ENCODE measurements at places on chromosomes 5 and 9.
A peak's percentile ranks its signal among the peaks of the same experiment; 100 is the strongest.

DNA sequence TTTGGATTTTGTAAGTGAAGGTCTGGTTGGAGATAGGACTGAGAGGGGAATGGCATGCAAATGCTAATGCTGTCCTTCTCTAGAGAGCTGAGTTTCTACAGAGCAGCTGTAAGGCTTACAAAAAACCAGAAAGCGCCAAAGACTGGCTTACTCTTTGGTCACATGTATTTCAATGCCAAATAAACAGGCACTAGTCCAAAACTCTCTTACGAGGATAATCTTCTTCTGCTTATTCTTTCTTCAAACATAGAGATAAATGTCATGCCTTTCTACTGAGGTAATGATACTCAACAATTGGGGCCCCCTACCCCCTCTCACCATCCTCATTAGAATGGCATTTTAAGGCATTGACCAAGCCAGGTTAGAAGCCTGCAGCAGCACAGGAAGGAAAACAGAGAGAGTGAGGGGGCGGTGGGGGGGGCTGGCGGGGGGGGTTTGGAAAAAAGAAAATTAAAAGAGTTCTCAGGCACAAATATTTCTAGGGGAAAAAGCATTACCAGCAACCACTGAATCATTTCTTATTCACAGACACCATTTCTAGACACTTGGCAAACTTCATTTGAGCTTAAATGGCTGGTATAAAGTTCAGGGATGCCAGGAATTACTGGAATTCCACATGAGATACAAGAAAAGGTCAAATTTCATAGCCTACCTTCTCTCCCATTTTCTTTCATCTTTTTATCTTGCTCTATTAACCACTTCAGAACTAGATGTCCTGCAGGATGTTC, 34.0 kb downstream of the PUM3 start:
- DNase-seq: no peak

- no peak for DNase-seq
Measured at GRCh38 chr5:117667105-117667504, 1092.5 kb upstream of the SEMA6A start.

- DNase-seq: no peak
Measured at GRCh38 chr5:41935544-41935943, 10.5 kb downstream of the FBXO4 start.

- no peak for DNase-seq
Measured at GRCh38 chr5:72440207-72440638, 67.0 kb downstream of the ZNF366 start.

- DNase-seq: no peak
Measured at GRCh38 chr9:26665666-26666065, 226.9 kb downstream of the CAAP1 start.

GRCh38 chr5:74356009-74356695, 284.4 kb downstream of the ENC1 start:
- no peak for DNase-seq

- DNase-seq: no peak
Measured at GRCh38 chr9:73680831-73681230, 529.2 kb downstream of the ANXA1 start.

- no peak for DNase-seq
Measured at GRCh38 chr9:81591791-81592190, 97.6 kb downstream of the TLE1 start.

DNA sequence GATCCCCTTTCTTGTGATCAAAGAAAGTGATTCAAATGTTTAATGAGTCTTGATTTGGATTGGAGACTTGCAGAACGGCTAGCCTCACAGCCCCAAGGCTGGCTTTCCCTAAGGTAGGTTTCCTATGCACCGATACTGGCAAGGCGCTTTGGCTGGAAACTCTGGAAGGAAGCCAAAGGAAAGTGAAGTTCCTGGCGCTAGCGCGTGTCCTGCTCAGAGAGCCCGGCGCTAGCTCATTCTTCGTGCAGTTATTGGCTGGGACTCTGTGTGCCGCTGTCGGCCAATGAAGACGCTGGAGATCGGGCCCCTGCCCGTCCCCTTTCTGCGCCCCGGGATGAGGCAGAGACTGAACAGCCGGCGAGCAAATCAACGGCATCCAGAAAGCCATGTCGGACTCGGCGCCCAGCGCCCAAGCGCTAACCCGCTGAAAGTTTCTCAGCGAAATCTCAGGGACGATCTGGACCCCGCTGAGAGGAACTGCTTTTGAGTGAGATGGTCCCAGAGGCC, at the start of gene PCDHGC3:
TSS of gene PCDHGC3 (plus strand) at position 342 of the 507 bp plus-strand sequence. CDS start at position 493, 151 bp downstream.
- peak; percentile 81 for DNase-seq

DNA sequence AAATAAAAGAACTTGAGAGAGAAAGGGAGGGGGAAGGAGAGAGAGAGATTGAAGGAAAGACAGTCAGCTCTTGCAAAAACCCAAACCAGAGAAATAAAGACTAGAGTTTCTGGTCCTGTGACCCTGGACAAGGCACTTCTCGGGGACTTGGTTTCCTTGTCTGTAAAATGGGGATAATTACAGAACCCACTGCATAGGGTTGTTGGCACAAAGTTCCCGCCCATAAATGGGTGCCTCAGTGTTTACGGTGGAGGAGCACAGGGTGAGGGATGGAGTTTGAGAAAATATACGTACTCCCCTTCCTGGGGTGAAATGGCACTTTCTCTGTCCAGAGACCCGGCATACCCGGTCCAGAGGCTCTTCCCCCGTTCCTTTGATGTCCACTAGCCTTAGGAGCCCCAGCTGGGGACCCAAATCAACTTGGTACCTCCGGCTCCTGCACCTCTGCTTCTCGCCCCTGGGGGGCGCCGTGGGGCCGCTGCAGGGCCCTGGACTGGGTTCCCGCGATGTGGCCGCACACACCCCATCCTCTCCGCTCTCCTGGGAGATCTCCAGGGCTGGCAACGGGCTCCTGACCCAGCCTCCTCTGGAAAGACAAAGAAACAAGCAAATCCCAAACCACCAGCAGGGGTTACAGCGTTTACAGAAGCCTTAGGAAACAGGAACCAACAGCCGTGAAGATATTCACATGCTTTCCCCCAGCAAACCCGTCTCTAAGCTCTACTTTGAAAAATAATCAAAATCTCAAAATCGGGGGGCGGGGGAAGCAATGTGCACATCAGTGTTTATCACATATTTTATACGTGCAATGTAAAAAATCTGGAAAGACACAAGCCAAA, 26.3 kb downstream of the PTGES start:
- DNase-seq: peak; percentile 82

GRCh38 chr5:111562561-111562960, 50.2 kb upstream of the STARD4 start:
- DNase-seq: no peak

- DNase-seq: peak; percentile 26
Measured at GRCh38 chr9:2116073-2116472, 100.9 kb downstream of the SMARCA2 start.

GRCh38 chr9:97514531-97514930, 13.1 kb downstream of the TMOD1 start:
- no peak for DNase-seq

GRCh38 chr9:115815786-115816185, 337.8 kb upstream of the PAPPA start:
- no peak for DNase-seq

- DNase-seq: no peak
Measured at GRCh38 chr9:16211946-16212345, 658.5 kb downstream of the BNC2 start.

- no peak for DNase-seq
Measured at GRCh38 chr9:8822667-8823025, 1023.1 kb upstream of the DMAC1 start.

DNA sequence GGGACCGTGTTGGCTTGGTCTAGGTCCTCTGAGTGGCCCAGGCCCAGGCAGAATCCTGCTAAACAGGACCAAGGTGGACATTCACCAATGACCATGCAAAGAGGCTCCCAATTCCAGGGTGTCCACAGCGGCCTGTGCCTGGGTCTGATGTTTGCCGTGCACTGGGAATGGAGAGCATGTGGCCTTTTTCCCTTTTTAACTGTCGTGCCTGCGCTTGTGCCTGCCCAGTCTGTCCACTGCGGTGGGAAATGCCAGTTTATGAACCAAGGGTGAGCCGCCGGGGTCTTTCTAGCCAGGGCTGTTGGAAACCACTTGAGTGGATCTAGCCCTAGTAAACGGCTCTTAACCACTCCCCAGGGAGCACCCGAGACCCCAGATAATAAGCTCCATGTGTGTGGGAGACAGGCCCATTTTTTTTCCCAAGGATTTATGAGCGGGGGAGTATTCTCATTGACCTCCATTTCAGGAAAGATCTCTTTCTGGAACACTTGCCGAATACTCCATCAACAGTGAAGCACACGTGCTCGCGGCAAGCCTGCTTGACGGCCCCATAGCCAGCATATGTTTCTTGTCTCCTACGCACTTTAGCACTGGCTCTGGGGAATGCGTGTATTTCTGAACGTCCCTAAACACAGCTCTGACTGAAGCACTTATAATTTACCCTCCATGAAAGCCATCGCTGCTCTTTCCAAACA, 93.2 kb upstream of the PHYKPL start:
- no peak for DNase-seq

DNA sequence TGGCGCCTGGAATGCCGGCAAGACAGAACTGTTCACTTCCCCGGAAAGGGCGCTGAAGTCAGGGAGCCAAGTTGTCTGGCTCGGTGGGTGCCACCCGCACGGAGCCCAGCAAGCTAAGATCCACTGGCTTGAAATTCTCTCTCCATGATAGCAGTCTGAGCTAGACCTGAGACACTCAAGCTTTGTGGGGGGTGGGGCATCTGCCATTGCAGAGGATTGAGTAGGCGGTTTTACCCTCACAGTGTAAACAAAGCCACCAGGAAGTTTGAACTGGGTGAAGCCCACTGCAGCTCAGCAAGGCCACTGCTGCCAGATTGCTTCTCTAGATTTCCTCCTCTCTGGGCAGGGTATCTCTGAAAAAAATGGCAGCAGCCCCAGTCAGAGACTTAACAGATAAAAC, 277.4 kb downstream of the SLCO4C1 start:
- peak; percentile 4 for DNase-seq

DNA sequence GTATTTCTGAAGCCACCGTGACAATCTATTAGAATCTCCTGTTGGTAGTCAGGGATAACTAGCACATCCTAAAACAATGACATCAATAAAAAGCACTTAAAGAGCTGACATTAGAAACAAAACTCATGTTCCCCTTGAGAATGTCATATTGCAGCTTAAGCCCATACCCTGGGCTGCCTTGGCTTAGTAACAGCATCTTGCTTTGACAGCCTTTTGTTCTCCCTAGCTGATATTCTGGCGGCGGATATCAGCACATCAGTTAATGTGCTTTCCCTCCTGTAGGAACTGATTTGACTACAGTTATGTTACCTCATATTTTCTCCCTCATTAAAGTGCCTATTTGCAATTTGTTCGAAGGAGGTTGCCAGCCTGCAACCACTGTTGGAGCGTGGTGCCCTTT, 214.1 kb downstream of the CD180 start:
- no peak for DNase-seq

DNA sequence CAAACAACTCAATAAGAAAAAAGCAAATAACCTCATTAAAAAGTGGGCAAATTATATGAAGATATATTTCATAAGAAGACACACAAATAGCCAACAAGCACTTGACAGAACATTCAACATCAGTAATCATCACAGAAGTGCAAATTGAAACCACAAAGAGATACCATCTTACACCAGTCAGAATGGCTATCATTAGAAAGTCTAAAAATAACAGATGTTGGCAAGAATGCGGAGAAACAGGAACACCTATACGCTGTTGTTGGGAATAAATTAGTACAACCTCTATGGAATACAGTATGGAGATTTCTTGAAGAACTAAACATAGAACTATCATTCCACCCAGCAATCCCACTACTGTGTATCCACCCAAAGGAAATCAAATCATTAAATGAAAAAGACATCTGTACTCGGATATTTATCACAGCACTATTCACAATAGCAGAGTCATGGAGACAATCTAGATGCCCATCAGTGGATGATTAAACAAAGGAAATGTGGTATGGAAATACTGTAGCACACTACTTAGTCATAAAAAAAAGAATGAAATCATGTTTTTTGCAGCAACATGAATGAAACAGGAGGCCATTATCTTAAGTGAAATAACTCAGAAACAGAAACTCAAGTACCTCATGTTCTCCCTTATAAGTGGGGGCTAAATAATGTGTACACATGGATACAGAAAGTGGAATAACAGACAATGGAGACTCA, 106.8 kb upstream of the FST start:
- no peak for DNase-seq

GRCh38 chr5:173001229-173001841, 17.8 kb downstream of the ATP6V0E1 start:
- DNase-seq: no peak

DNA sequence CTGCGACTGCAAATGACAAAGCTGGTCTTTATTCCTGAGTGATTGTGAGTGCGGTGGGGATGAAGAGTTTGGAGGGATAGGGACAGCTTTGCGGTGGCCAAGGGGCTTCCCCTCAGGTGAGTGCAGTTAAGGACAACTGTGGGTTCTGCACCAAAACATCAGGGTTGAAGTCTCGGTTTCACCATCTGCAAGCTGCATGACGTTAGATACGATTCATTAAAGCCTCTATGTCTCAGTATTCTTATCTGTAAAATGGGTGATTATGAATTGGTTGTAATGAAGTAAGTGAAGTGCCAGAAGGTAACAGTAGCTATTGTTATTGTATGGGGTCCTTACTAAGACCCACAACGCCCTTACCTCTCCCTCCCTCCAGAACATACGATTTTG, 226.8 kb upstream of the DAPK1 start:
- DNase-seq: no peak

- DNase-seq: no peak
Measured at GRCh38 chr5:143241892-143242291, 161.6 kb downstream of the NR3C1 start.

- no peak for DNase-seq
Measured at GRCh38 chr5:6568889-6569288, 64.0 kb downstream of the NSUN2 start.

- no peak for DNase-seq
Measured at GRCh38 chr5:1929108-1929991, 46.6 kb upstream of the IRX4 start.

DNA sequence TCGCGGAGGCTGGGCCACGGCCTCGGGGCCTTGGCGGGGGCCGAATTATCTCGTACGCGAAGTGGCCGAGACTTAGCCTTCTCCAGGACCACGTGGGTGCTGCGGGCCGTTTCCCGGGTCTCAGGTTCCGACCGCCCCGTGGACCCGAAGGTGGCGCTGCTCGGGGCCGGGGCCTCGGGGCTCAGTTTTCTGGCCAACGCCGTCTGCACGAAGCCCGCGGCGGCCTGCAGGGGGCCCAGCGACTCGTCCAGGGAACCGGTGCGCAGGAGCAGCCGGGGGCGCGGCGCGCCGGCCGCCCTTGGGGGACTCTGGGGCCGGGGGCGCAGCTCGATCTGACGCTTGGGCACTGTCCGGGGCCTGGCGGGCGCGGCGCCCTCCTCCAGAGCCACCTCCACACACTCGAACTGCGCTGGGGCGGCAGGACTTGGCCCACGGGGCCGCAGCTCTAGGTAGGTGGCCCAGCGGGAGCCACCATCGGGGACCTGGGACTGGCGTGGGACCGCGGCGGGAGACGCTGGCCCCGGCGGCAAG, 716 bp downstream of the PROB1 start:
- DNase-seq: peak; percentile 75

DNA sequence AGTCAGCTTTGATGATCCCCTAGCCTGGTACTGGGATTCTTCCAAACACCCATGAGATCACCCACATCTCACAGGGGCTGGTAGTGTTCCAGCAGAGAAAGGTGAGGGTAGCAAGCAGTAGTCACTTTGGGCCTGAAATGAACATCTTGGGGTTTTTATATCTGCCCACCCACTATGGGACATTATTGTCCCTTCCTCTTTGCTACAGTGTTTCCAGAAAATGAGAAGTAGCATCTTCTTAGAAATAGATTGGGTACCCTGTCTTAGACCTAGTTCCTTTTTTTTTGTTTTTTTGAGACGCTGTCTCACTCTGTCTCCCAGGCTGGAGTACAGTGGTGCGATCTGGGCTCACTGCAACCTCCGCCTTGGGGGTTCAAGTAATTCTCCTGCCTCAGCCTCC, 249.2 kb upstream of the ANKRD55 start:
- DNase-seq: no peak

GRCh38 chr5:132463811-132464155, 26.8 kb downstream of the IRF1 start:
- no peak for DNase-seq

All from glutamatergic neuron (in vitro differentiated cells).